NCI-H1048 (cell line): ENCODE measurements at places on chromosomes 13 and 19.
A peak's percentile ranks its signal among the peaks of the same experiment; 100 is the strongest.

- no peak for DNase-seq
Measured at GRCh38 chr19:40608957-40609356, 7.8 kb downstream of the LTBP4 start.

DNA sequence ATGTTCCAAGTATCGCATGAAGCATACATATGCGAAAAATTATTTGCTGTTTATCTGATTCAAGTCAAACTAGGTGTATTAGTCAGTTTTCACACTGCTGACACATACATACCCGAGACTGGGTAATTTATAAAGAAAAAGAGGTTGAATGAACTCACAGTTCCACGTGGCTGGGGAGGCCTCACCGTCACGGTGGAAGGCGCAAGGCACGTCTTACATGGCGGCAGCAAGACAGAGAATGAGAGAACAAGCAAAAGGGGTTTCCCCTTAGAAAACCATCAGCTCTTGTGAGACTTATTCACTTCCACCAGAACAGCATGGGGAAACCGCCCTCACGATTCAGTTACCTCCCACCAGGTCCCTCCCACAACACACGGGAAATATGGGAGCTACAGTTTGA is 13.0 kb upstream of the PROZ start:
- DNase-seq: no peak

GRCh38 chr19:45406226-45407090 is at the start of gene POLR1G:
Gene POLR1G (plus strand): TSS chr19:45406644. CDS start chr19:45406697, 53 bp downstream.
- DNase-seq: peak; percentile 75

DNA sequence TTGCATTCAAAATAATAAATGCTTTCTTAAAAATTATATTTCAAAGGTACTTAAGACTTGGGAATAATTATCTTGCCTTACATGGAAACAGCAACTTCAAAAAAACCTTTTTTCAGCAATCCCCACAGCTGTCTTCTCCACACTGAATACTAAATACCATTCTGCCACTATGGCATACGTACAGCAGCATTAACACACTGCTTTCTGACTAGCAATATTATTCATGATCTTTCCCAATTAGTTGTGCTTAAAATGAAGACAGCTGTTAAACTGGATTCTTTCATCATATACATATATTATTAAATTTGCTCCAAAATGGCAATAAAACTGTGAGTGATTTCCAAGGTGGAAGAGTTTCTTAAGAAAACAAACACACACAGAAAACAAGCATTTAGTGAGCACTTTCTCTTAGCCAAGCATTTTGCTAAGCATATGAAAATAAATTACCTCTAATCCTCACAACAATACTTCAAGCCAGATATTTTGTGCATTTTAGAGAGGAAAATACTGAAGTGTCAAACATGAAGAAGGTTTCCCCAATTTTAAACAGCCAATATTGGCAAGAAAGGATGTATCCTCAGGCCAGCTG is 609.5 kb downstream of the SLITRK1 start:
- no peak for DNase-seq

DNA sequence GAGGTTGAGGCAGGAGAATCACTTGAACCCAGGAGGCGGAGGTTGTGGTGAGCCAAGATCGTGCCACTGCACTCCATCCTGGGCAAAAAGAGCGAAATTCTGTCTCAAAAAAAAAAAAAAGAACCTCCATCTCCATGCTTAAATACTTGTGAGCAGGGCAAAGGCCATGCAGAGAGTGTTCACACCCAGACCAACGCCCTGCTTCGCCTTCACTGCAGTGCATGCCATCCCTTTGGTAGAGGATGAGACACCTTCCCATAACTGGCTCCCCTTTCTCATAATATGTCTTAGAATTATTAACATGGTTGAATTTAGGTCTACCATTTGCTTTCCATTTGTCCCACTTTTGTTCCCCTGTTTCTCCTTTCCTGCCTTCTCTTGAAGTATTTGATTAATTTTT is 15.4 kb downstream of the BBC3 start:
- DNase-seq: no peak

- DNase-seq: no peak
Measured at GRCh38 chr13:44007451-44007850, 127.7 kb downstream of the LACC1 start.

DNA sequence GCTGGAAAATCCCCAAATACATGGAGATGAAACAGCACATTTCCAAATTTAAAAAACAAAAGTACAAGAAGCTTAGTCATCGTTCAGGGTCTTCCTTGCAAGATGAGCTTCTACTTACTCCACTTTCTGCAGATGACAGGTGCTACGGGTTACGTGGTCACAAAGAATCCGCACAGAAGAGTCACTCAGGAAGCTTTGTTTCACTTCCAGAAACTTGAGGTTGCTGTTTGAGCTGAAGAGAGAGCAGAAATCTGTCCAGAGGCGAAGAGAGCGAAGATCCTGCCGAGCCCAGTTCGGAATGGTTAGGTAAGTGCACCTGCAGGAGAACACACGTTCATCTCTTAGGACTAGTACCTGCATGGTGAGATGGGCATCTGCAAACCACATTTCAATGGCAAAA is 9.4 kb downstream of the NLRP7 start:
- no peak for DNase-seq

- no peak for DNase-seq
Measured at GRCh38 chr13:43058318-43058674, 34.9 kb downstream of the DNAJC15 start.

DNA sequence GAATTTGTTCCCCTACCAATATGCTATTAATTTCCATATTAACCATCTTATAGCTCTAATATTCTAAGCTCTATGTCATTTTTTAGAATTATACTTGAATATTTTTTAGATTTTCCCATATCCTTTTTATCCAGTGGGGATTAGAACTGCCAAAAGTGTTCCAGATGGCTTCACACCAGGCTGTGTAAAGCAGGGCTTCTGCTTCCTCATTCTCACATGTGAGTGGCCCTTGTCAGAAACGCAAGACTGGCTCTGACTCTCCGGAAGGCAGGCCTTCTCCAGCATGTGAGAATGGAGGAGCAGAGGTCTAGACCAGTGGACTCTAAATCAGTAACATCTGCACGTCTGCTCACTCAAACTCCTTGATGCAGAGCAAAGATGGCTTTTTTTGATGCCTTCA is 650.1 kb downstream of the FGF9 start:
- DNase-seq: no peak

DNA sequence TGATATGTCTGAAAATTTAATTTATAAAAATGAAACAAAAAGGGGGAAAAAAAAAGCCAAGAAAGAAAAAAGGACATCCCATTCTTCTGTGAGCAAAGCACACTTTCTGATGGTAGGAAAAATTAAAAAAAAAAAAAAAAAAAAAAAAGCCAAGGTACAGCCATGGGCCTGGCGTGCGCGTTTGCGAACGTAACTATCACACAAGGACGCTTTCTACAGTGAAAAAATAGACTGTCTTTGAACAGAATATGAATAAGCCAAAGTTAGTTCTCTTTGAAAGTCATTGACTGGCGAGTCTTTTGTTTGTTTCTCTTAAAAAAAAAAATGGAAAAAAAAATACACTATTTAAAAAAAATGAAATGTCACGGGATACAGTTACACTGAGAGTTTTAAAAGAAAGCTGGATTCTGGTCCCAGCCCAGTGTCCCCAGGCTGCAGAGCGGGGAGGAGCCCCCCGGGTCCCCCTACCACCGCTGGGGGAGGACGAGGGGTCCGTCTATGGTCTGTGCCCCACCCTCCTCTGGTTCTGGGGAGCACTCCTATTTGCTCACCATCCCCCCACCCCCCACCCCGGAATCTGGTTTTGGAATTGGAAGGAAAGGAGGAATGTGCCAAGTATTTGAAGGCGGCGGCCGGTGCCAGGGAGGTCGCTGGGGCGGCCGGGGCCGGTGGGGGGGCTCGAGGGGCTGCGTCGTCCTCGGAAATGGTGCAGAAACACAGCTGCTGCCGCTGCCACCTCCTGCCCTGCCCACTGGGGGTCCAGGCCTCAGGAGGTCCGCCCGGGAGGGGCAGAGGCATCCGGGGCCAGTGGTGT is 134.5 kb downstream of the PTPRS start:
- DNase-seq: no peak

GRCh38 chr13:24541127-24541475 is 28.5 kb upstream of the PARP4 start:
- no peak for DNase-seq

DNA sequence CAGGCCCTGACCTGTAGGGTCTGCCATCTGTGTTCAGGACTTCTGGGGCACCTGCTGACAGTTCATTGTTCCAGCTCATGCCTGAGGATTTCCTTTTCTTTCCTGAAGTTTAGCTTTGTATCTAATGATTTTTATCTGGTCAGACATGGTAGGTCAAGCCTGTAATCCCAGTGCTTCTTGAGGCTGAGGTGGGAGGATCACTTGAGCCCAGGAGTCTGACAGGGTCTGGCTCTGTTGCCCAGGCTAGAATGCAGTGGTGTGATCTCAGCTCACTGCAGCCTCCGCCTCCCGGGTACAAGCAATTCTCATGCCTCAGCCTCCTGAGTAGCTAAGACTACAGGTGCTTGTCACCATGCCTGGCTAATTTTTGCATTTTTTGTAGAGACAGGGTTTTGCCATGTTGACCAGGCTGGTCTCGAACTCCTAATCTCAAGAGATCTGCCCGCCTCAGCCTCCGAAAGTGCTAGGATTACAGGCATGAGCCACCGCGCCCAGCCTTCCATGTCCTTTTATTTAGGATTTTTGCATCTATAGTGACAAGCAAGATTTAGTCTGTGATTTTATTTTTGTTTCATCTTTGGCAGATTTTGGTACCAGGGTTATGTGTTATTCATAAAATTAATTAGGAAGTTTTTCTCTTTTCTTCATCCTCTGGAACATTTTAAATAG is 33.2 kb downstream of the CHST8 start:
- no peak for DNase-seq

- DNase-seq: no peak
Measured at GRCh38 chr13:44576351-44577235, 463 bp upstream of the TSC22D1 start.

DNA sequence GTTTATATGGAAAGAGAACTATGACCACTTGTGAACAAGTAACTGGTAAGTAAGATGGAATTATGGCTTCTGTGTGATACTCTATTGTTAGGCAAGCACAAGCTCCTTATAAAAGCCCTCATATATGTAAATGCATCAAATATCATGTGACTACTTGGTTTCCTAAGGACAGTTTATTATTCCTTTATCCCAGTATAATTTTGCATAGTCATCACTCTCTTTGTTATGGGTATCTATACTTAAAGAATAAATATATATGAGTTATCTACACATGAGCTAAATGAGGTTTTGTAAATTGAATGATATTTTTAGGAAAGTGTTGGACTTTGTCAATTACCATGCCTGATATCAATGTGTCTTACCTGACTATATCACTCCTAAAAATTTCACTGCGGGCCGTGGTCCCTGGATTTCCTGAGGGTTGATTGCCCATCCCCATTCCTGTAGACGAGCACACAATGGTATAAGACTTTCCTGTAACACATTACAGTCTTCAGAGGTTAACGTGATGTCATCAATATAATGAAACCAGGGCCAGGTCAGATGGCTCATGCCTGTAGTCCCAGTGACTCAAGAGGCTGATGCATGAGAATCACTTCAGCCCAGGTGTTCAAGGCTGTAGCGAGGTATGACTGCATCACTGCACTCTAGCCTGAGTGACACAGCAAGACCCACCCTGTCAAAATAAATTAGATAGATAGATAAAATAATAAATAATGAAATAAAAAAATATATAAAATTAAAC is 20.7 kb downstream of the ZNF844 start:
- no peak for DNase-seq

DNA sequence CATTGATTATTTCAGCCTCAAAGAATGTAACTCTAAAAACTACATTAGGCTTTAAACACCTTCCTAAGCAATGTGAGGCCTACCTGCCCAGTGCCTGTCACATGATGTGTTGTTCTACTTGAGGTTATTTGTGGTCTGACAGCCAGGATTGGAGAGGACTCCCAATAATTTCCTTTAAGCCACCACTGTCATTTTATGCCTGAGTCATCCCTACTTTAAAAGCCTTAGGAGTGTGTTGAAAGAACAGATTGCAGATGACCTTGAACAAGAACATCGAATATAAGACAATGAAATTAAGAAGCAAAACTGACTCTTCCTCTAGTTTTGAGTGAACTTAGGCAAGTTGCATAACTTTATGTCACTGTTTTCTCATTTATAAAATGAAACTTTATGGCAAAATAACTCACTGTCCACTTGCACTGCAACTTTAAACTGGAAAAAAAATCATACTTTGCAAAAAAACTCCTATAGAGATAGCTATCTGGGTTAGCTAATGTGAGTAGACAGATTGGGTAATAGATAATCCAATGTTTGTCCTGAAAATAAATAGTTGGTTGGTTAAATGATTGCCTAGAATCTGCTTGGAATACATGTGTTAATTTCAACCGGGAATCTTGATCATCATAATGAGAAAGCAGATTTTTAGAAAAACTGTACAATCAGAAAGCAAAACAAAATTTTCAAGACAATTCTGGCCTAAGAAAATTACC is 361.2 kb downstream of the SUCLA2 start:
- DNase-seq: no peak

DNA sequence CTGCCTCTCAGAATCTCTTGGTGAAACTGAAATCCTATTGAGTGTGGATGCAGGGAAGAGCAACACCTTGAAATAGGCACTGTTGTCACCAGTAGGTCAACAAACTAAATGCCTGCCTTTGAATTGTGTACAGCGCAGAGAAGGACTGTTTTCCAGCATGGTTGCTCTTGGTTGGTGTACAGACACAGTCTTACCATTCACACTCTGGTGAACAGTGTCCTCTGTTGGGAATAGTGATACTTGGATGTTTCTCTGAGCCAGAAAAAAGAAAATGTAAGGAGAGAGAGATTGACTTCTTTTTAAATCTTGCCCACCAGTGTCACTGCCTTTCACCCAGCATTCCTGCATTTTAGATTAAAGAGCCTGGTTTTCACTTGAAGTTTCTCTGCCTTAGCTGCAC is 179.7 kb downstream of the STK24 start:
- DNase-seq: no peak

- no peak for DNase-seq
Measured at GRCh38 chr19:34145741-34146202, 26.5 kb upstream of the LSM14A start.
